ENCODE measurements at places on chromosomes 4 and X.

DNA sequence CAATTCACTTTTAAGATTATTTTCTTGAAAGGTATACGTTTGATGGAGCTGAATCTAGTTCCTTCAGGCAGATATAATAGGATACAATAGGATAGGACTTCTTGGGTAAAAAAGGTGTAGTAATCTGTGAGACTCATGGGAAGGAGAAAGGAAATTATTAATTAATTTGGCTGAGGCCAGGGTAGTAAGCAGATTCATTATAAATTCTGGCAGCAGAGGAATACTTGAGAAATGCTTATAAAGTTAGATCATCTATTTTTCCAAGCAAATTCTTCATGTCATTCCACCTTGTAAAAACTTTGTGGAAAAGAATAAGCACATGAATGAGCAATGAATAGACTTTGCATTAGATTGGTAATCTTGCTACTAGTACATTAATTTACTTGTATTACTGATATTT is 46.9 kb downstream of the GYPE start:
- DNase-seq: no peak

DNA sequence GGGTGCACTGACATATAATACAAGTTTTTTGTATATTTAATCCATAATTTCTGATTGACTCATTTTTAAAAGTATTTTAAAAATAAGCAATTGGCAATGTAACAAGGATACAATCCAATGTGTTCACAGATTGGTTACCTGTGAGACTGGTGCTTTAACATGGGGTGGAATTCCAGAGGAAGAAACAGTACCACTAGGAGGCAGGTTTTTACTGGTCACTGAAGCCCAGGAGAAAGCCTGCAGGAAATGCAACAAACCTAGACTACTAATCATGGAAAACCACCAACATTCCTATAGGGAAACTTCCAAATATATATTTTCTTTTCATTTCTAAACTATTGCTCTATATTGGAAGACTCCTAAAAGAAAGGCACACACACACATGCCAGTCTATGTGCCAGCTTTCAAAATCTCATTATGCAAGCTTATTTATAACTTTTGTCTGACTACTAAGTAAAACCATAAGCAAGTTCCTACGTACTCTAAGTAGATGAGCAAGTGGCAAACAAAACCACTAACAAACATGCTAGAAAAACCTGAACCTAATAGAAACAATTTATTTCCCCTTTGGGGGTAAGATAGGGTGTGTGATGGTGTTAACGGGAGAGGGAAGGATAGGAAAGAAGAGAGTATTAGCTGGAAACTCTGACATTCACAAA is 19.2 kb downstream of the G3BP2 start:
- DNase-seq: no peak

- DNase-seq: no peak
Measured at GRCh38 chr4:93659629-93660028, 168.9 kb upstream of the ATOH1 start.

DNA sequence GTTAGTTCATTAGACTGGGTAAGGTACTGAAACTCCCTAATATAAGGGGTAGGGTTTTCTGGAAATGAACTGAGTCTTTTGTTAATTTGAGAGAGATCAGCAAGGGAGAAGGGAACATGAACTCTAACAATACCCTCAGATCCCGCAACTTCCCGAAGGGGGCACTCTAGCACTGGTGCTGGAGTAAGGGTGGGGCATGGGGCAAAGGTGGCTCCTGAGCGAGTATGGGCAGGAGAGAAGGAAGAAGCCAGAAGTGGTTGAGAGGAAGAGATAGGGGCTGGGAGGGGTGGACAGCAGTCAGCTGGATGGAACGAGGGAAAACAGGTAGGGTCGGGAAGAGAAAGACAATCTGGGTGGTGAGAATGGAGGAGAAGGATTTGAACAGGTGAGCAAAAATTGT is 183.2 kb upstream of the MAGEE2 start:
- DNase-seq: no peak

- no peak for DNase-seq
Measured at GRCh38 chr4:93433840-93434239, 394.7 kb upstream of the ATOH1 start.

Data from NCI-H2107 (cell line).